ENCODE measurements at places on chromosomes 12 and 14.

DNA sequence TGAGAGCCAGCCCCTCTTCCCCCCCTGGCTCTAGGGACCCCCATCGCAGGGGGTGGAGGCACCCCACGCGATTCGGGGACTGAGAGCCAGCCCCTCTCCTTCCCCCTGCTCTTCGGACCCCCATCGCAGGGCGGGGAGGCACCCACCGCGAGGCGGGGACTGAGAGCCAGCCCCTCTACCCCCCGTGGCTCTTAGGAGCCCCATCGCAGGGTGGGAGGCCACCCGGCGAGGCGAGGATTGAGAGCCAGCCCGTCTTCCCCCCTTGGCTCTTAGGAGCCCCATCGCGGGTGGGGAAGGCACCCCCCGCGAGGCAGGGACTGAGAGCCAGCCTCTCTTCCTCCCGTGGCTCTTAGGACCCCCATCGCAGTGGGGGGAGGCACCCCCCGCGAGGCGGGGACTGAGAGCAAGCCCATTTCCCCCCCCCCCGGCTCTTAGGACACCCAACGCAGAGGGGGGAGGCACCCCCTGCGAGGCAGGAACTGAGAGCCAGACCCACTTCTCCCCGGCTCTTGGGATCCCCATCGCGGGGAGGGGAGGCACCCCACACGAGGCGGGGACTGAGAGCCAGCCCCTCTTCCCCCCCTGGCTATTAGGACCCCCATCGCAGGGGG is 45.6 kb downstream of the DDX11 start:
- DNase-seq = no peak

DNA sequence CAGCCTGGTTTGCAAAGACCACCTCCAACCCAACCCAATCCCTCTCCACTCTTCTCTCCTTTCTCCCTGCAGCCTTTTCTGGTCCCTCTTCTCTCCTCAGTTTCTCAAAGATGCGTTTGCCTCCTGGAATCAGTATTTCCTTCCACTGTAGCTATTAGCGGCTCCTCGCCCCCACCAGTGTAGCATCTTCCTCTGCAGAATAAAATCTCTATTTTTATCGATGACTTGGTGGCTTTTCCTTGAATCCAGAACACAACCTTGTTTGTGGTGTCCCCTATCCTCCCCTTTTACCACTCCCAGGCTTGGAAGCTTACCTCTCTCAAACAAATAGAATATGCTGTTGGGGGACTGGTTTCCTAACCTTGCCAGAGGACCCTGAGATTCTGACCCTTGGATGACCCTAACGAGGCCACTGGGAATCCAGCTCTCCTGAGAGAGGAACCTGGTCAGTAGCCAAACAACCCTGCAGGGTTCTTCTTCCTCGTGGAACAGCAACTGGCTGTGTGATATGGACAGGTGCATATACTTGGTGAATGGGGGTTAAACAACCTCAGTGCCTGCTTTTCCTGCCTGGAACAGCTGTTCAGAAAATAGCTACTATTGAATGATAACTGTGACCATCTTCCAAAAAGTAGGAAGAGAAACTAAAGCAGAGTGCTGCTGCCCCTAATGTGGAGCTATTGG is 4.4 kb downstream of the WNT1 start:
- no peak for DNase-seq

GRCh38 chr14:41609704-41610183 is 3.1 kb downstream of the LRFN5 start:
- peak; percentile 42 for DNase-seq

GRCh38 chr12:26058308-26058707 is 66.5 kb downstream of the BHLHE41 start:
- DNase-seq = no peak

GRCh38 chr14:102909462-102909861 is 13.0 kb upstream of the AMN start:
- DNase-seq = no peak

DNA sequence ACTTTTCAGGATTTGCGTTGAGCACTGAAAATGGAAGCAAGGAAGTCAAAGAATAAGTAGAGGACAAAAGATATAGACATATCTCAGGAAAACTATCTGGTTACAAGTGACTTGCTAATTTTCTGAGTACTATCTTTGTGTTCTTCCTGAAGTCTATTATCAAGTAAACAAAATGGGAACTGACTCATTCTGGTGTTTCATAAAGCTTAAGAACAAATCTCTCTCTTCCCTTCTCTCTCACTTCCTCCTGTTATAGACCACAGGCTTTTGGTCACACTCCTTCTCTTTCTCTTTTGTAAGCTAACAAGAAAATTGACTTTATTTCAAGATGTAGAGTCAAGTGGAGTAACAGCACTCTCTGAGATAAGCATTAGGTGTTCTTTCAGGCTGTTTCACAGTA is 406.6 kb upstream of the SYT1 start:
- DNase-seq = no peak

GRCh38 chr12:81257947-81258551 is 180.2 kb downstream of the ACSS3 start:
- no peak for DNase-seq

GRCh38 chr12:3084742-3085141 is 7.6 kb downstream of the TSPAN9 start:
- no peak for DNase-seq

- no peak for DNase-seq
Measured at GRCh38 chr14:73785336-73785833, 66.2 kb upstream of the PTGR2 start.

GRCh38 chr12:83179999-83180398 is 493.3 kb downstream of the TMTC2 start:
- no peak for DNase-seq

DNA sequence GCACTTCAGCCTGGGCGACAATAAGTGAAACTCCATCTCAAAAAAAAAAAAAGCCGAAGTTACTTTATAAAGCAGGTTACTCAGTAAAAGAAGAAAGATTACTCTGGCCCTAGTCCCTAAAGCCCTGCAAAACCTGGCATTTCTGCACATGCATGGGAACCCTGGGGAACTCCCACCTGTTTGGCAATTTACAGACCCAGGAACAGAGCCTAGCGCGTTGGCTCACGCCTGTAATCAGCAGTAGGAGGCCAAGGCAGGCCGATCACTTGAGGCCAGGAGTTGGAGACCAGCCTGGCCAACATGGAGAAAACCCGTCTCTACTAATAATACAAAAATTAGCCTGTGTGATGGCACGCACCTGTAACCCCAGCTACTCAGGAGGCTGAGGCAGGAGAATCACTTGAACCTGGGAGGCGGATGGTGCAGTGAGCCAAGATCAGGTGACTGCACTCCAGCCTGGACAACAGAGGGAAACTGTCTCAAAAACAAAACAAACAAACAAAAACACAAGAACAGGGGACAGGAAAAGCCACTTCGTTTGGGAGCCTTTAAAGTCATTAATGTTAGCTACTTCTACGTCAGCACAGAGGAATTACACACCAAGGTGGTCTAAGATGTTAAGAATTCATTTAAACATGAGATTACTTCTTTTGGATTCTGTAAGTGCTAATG is 34.1 kb upstream of the SPTSSA start:
- no peak for DNase-seq

- DNase-seq = no peak
Measured at GRCh38 chr12:92273076-92273475, 127.4 kb upstream of the BTG1 start.

DNA sequence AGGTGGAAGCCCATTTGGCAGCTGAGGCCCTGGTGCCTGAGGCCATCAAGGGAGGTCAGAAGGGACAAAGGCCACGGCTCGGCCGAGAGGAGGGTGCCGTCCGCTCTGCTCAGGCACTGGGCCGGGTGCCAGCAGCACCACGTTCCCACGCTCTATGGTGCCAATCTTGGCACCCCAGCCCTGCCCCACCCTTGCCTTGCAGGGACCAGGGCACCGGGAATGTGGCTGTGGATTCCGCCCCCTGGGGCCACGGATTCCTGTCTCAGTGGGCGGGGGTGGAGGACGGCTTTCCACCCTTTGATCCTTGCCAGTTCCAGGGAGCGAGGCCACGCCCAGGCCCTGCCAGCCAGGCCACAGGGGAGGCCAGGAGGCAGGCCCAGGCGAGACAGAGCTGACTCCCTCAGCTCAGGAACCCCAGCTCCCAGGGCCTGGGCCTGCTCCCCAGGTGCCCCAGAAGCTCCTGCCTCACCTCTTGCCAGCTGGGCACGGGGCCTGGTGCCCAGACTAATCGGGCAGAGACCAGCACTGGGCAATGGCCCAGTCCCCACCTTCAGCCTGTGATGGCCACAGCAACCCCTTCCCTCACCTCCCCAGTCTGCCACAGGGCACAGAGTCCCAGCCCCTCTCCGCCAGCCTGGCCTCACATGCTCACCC is 26.4 kb upstream of the GPR132 start:
- DNase-seq = no peak

GRCh38 chr14:68807148-68807600 is 14.3 kb upstream of the ZFP36L1 start:
- no peak for DNase-seq

GRCh38 chr12:21566223-21566906 is 38.3 kb downstream of the GYS2 start:
- DNase-seq = no peak

DNA sequence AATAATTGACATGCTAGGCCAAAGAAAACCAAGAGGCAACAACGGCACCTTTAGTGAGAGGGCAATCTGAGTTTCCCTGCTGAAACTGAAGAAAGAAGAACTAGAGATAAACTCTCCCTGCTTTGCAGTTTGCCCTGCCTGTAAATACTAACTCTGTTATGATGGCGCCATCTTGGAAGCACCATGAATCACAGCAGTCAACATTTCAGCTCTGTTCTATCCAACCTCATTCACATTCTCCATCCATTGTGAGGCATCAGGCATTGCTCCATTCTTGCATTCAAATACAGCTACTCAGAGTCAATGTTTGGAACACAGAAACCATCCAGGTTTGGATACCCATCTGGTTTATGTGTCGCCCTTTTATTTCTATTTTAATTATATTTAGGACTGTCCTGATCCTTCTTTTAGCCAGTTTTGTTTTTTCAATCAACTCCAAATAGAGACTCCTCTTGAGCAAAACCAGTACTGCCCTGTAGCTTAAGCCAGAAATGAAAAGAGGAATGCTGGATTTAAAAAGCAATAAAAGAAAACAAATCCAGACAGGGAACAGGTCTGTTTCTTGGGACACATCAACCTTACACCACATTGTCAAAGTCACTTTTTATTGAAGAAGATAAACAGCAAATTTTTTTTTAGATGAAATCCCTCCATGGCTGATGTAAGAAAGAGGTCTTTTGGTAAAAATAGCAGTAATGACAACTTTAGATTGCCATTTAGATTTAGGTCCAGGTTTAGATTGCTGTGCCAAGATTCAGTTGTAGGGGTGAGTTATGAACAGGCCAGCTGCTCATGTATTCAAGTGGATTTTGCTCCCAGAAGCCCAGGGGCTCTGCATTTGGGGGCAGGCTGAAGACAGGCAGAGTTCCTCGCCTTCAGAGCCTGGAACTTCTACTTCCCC is 33.3 kb upstream of the PPM1A start:
- DNase-seq = no peak

DNA sequence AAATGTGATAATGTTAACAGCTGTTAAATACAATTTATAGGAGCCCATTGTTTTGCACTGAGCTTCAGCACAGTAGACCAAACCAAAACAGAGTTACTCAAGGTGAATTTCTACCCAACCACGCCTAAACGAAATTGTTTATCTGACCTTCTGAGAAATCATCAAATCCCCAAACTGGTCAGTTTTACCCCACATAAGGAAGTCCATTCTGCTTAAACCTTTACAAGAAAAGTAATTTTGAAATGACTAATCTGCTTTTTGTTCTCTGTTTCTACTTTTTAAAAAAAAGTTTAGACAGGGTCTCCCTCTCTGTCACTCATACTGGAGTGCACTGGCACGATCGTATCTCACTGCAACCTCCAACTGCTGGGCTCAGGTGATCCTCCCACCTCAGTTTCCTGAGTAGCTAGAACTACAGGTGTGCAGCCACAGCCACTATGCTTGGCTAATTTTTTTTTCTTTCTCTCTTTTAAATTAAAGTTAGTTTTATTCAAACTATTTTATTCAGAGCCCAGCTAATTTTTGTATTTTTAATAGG is 1.4 kb upstream of the RNF10 start:
- no peak for DNase-seq

- DNase-seq = no peak
Measured at GRCh38 chr12:83823386-83824045, 1089.1 kb downstream of the SLC6A15 start.

DNA sequence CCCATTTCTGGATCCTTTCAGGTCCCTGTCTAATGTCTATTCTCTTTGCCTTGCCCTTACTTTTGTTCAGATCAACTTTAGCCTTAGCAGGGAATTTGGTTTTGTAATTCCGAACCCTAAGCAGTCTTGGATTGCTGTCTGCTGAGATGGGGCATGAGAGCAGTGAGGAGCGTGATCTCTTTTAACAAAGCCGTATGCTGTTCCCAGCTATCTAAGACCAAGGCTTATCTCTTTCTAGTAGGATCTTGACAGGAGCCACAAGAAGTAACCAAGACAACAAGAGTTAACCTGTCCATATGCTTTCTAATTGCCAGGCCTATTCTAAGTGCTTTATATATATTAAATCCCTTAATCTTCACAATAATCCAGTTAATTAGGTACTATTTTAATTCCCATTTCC is 4.5 kb upstream of the DHRS7 start:
- no peak for DNase-seq

DNA sequence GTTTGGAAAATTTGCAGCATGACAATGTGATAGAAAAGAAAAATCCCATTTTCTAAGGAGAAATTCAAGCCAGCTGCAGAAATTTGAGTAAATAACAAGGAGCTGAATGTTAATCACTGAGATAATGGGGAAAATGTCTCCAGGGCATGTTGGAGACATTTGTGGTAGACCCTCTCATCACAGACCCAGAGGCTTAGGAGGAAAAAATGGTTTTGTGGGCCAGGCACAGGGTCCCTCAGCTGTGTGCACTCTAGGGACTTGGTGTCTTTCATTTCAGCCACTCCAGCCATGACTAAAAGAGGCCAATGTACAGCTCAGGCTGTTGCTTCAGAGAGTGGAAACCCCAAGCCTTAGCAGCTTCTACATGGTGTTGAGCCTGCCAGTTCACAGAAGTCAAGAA is 111.4 kb upstream of the SYT10 start:
- no peak for DNase-seq

- no peak for DNase-seq
Measured at GRCh38 chr12:113796066-113796827, 169.9 kb downstream of the RBM19 start.

DNA sequence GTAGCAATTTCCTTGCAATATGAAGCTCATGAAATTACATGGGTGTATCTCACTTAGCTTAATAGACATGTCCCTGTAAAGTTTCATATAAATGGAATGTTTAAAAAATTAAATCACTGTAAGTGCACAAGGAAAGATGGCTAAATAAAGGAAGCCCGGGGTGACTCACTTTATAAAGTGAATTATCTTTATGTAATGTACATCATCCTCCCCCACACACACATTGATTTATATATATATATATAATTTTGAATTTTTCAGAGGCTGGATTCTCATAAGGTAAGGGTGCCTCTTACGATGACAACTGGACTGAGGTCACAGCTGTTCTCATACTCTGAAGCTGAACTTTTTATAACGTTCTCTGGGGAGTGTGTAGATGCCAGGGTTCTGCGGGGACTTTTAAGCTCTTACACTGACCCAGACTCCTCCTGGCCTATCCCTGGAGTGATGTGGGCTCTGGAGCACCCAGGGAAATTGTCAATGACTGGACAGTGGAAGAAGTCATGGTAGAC is 108.7 kb upstream of the HIF1A start:
- DNase-seq = no peak
